Activated CD4-positive, alpha-beta T cell treated with anti-CD3 and anti-CD28 coated beads, Interleukin-2, amount 50 U/mL, for 48 hours (primary cell): ENCODE measurements at places on chromosomes 11 and 22.

DNA sequence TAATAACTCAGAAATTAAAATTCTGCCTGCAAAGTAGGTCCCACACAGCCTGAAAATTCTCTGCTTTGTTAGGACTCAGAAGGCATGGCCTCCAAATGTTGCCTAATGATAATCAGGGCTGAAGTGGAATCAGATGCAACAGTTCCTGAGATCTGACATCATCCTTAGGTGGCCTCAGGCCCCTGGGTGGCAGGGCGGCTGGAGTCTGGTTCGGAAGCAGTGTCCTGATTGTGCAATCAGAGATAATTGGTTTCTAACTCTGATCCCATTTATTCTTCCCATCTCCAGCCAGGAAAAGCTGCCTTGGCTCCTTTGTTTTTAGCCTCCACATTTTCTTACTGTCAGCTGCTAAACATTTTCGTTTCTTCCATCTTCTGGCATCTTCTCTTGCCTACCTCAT, 399.3 kb downstream of the OPCML start:
- no peak for DNase-seq

DNA sequence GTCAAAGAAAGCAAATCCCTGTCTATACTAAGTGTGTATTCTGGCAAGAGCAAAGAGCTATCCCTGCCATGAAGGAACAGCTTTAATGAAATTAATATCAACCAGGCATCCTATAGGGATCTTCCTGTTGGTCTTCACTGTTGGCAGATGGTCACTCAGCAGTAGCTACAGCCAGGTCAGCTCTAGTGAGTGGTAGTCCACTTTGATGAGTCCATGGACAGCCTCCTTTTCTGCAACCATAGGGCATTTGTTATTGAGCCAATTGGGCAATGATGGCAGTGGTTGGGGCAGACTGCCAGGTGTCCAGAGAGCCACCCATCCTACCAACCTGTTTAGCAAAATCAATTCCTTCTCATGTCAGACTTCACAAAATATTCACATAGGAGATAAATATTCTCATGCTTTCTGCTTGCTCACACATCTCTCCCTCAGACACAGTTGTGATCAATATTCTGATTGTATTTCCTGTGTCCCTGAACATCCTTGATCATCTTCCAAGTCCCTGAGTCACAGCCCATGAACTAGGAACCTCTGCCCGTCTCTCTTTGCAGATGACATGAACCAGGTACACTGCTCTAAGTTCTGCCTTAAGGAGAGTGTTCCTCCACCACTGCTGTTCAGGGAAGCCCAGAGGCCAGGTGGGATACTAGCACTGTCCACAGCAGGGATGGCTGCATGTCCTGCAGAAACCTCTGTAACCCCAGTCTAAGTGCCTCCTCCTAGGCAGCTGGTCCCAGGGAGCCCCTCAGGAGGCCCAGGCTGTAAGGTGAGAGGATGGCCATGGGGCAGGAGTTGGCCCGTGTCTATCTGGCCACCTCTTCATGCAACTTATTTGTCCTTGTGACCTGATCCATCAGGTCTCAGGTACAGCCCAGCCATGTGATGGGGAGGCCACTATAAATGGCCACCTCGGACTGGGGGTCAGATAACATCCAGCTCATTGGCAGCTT, 74.2 kb upstream of the IGLL5 start:
- no peak for DNase-seq

- DNase-seq = no peak
Observed at GRCh38 chr22:28759861-28760560, 12.5 kb upstream of the CCDC117 start.

DNA sequence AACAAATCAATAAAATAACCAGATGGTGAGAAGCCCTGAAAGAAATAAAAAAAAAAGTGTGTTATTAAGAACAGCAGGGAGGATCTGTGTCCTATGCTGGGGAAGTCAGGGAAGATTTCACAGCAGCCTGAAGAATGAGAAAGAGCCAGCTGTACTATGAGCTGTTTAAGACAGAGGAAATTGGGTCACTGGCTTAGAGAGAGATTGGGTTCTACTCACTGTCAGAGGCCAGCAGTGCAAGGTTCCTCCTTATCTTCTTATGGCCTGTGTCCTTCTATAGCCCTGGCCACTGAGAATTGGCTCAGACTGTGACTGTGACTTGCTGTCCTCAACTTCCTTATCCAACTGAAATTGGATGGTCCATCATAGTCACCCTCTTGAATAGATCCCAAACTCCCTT, 54.8 kb upstream of the FDX1 start:
- DNase-seq = no peak

DNA sequence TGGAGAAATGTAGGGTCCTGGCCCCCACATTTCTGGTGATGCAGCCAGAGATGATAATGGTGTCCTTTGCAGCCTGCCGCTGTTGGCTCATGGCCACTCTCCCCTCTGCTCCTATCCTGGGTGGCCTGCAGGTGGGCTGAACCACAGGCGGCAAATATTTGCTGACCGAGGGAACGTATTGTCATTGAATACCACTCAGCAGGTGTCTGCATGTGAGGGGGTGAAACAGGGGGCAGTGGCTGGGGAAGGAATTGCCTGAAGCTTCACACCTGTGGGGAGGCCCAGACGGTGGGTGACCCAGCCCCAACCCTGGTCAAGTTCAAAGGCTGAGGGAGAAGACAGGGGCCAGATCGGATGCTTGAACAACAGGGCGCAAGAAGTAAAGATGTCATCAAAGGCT, 73.3 kb upstream of the WNT11 start:
- DNase-seq = no peak

DNA sequence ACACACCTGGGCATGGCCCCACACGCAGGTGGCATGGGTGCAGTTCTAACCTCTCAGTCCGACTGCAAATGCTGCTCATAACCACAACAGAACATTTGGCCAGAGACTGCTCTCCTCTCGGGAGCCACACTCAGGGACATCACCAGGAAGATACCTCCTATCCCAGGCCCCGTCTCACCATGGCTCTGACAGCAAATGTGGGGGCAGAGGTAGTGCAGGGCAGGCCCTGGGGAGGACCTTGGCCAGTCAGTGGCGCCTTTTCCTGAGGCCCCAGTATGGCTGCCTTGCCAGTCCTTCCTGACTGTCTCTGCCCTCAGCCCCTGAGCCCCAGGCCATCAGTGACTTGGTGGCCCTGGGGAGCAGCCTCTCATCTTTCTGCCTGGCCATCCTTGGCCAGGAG, 2.8 kb downstream of the KRTAP5-6 start:
- DNase-seq = no peak

GRCh38 chr11:107747622-107748021, 35.8 kb upstream of the SLN start:
- DNase-seq = no peak

DNA sequence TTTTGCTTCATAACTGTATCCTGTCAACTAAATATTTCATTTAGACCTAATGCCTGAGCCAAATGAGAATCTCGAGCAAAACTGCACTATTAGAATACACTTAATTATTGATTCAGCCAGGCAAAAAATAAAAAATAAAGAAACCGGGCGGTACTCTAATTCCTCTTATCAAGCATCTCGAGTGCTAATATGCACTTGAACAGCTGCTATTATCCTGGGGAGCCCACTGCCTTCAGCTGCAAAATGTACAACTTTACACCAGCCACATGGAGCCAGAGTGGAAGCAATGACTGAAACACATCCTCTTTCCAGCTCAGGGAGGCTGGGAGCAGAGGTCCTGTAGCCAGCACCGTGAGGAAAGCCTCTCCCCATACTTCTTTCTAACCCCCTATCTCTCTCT, 390.0 kb upstream of the CADM1 start:
- no peak for DNase-seq

GRCh38 chr11:82315093-82315492, 418.6 kb downstream of the FAM181B start:
- DNase-seq = peak; percentile 4

DNA sequence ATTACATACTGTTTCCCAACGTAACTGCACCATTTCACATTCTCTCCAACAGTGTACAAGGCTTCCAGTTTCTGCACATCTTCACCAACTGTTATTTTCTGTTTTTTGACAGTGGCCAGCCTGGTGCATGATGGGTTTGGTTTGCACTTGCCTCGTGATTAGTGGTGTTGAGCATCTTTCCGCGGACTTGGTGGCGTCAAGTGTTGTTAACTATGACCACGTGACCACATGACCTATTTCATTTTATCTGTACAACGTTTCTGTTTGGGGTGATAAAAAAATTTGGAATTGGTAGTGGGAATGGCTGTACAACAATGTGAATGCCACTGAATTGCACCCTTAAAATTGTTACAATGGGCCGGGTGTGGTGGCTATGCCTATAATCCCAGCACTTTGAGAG, 2.5 kb upstream of the YPEL1 start:
- no peak for DNase-seq

DNA sequence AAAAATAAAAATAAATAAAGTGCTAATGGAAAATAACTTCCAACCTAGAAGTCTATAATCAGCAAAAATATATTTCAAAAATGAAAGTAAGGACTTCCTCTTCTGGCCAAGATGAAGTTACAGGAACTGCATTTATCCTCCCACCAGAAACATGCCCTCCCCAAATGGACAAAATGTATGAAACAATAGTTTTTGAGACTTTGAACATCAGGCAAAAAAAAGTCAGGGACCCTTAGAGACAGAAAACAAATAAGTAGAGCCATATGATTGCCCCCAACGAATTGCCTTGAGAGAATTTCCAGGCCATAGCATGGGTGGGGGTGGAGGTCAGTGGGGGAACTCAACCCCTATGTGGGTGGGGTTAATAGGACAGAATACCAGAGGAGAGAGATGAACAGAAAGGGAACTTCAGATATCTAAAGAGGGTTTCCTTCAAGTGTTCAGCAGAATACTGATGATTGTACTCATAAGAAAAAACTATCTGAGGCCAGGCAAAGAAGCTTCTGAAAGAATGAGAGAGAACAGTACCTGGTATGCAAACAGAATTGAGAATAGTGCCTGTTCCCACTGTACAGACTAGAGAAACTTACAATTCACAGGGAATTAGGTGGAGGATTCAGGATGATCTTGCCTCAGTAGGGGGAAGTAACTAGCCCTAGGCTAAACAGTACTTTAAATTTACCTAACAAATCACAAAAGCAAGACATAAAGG, 26.6 kb upstream of the IL10RA start:
- DNase-seq = no peak

GRCh38 chr11:11514246-11514645, 107.6 kb downstream of the GALNT18 start:
- no peak for DNase-seq

DNA sequence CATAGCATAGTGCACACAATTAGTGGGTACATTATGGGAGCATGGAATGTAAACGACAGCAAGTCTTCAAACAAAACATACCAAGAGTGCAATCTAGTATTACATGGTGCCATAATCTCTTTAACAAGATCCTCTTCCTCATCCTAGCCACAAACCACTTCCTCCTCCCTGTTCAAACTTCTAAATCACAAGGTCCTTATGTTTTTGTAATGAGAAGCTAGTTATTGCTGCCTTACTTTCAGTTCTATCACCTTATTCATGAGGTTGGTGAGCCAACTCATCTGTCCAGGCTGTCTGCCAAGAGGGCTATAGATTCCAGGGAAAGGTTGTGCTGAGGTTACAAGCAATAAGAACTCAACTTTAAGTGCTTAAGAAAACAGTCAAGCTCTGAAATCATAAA, 195.4 kb upstream of the ARHGAP20 start:
- DNase-seq = no peak

GRCh38 chr22:50217543-50218152, 16.8 kb downstream of the SELENOO start:
- DNase-seq = no peak
